ENCODE measurements at places on chromosomes 12 and 14. TPM values are rescaled to one million over a fixed set of nuclear protein-coding genes. Genes with fewer than 3 reads are reported as not detected.

The AICDA gene
- total RNA-seq = not detected

The LRRC10 gene
- not detected for total RNA-seq

The ZC2HC1C gene
- total RNA-seq = 3.6 TPM

The REP15 gene
- total RNA-seq = 0.97 TPM

The ADSS1 gene
- total RNA-seq = 3.9 TPM

The RCOR1 gene
- 12.7 TPM for total RNA-seq

The SDSL gene
- total RNA-seq = 9.7 TPM

The ARL1 gene
- 88.4 TPM for total RNA-seq

The RESF1 gene
- total RNA-seq = 83.5 TPM

The ATP6V1D gene
- total RNA-seq = 110 TPM

Data from epithelial cell of umbilical artery (primary cell).